ENCODE measurements at places on chromosomes 2 and 18. TPM values are rescaled to one million over a fixed set of nuclear protein-coding genes. Genes with fewer than 3 reads are reported as not detected.

The CFAP221 gene
- total RNA-seq = 0.95 TPM

GRCh38 chr2:200341376-200341775, 34.9 kb downstream of the SPATS2L start:
- DNase-seq = no peak

DNA sequence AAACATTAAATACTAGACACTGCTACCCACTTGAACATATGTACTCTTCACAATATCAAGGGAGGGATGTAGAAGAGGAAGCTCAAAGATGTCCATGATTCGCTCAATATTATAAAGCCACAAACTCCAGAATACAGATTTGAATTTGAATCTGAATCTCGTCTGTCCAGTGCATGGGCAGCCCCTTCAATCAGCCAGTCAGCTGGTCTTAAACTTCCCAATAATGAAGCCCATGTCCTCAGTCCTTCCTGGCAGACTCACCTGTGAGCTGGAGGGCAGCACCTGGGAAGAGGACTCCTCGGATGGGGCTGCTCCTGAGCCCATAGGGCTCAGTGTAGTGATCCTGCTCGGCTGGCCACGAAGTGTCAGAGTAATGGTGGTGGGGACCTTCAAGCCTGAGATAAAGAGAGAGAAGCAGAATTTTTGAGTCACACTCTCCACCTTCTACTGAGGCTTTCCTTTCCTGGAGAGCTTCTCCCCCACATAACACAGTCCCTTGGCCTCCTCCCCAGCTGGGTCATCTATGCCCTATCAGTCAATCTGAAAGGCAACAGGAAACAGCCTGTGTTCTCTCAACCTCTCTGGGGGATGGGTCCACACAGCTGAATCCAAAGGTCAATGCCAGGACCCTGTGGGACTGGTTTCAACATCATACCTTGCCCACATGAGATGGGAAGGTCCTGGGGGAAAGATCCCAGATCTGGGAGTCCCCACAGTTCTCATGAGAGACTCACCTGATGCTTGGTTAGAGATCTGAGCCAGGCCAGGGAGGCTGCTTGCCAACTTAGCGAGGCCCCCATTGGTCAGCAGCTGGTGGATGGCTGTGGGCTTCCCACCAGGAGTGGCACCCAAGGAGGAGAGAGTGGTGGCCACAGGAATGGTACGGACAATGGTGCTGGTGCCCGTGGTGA, 36.5 kb downstream of the KANSL3 start:
- no peak for DNase-seq

DNA sequence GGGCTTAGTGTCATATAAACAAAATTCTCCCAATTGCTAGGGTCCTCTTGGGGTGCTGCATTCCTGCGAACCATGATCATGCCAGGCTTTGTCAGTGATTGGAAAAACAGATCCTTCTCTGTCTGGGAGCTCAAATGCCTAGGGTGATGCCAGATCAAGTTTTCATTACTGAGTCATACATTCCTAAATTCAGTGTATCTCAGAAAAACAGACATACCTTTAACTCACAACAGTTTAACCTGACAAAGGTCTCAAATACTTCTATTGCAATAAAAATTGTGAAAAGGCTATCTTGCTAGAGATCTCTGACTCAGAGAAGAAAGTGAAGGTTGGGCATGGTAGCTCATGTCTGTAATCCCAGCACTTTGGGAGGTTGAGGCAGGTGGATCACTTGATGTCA, 86.9 kb downstream of the SH3YL1 start:
- DNase-seq = no peak

GRCh38 chr2:237631007-237631785, 3.8 kb downstream of the LRRFIP1 start:
- no peak for DNase-seq

DNA sequence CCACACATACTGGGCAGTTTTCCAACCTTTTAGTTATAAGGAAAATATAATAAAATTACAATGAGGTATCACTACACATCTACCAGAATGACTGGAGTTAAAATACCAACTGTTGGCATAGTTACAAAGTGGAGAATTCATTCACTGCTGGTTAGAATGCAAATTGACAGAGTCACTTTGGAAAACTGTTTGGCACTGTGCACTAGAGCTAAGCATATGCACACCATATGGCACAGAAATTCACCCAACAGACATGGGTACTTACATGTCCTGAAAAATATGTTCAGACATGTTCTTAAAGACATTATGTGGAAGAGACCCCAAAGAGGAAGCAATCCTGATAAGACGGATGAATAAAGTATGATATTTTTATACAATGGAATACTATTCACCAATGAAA, 686.1 kb upstream of the RAB6C start:
- DNase-seq = no peak
